ENCODE measurements at places on chromosomes 5 and 9. TPM values are rescaled to one million over a fixed set of nuclear protein-coding genes. Genes with fewer than 3 reads are reported as not detected.

DNA sequence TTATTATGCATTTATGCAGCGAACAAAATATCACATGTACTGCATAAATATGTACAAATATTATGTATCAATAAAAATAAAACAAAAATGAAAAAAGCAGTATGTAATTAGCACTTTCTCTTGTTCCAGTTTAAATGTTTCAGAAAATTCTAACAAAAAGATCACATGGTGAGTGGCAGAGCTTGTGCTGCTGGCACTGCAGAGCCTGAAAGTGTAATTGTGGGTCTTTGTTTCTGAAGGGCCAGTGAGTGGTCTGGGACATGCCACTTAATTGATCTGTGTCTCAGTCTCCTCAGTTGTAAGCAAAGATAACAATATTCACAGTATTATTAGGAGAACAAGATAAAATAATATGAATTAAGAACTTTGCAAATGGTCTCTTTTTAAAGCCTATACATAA lies 39.5 kb upstream of the RAI14 start:
- H3K4me3 ChIP-seq = no peak overlapping the region
- no peaks in the 10 kb centered on the region for H3K4me1 ChIP-seq
- H3K36me3 ChIP-seq = no peaks in the 10 kb centered on the region
- no peaks in the 10 kb centered on the region for H3K27me3 ChIP-seq
- no peak for DNase-seq

GRCh38 chr9:137945581-137945980 lies 68.0 kb downstream of the CACNA1B start:
- H3K4me3 ChIP-seq = no peak overlapping the region
- H3K27ac ChIP-seq = no peak overlapping the region
- H3K4me1 ChIP-seq = no peaks in the 10 kb centered on the region

N4BP3 gene
- total RNA-seq = 3.8 TPM

- H3K4me3 ChIP-seq = no peak overlapping the region
- peak overlapping the region; percentile 37 for H3K27ac ChIP-seq
Observed at GRCh38 chr5:175889910-175890684, 18.7 kb downstream of the CPLX2 start.

DNA sequence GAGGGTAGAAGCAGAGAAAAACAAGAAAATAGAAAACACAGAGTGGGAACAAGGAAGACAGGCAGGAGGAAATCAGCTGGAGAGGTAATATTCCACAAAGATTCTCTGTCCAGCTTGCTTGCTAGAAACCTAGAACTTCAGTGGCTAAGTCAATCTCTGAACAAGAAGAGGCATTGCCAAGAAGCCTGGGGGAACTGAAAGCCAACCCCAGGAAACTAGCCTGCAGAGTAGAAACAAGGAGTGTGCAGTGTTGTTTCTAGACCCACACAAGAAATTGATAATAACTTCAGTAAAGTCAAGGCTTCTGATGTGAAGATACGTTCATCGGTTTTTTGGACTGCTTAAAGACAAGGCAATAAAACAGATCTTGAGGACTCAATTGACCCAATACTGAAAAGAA lies 234.5 kb upstream of the MAP3K1 start:
- no peaks in the 10 kb centered on the region for H3K36me3 ChIP-seq
- peaks cover under 1% of the 10 kb centered on the region for H3K4me1 ChIP-seq
- no peak for DNase-seq
- H3K4me3 ChIP-seq = no peak overlapping the region

SLC27A4 gene
- total RNA-seq = 24.1 TPM

- H3K27me3 ChIP-seq = no peaks in the 10 kb centered on the region
- peaks cover 1% of the 10 kb centered on the region for H3K4me1 ChIP-seq
- no peak overlapping the region for H3K4me3 ChIP-seq
- no peak overlapping the region for H3K27ac ChIP-seq
- no peak for DNase-seq
Observed at GRCh38 chr9:96192710-96193109, 109.3 kb downstream of the HSD17B3 start.

Data from stomach (tissue), 19 donors.